ENCODE measurements at places on chromosomes 12 and 14.
A peak's percentile ranks its signal among the peaks of the same experiment; 100 is the strongest.

DNA sequence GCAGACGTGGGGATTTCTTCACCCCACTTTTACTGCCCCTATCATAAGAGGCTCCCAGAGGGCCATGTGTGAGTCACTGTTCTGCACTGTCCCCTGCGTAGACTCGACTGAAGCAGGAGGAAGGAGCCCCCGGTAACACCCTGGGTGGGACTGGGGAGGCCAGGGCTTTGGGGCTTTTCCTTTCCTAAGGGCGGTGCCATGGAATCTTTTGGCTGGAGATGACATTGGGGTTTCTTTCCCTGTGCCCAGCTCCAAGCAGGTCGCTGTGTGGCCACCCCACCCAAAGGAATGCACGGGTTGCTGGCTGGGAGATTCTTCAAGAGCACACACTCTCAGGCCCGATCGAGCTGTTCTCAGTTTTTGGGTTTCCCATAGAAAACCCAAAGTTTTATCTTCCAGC lies 62.3 kb upstream of the RIN3 start:
- DNase-seq = no peak

DNA sequence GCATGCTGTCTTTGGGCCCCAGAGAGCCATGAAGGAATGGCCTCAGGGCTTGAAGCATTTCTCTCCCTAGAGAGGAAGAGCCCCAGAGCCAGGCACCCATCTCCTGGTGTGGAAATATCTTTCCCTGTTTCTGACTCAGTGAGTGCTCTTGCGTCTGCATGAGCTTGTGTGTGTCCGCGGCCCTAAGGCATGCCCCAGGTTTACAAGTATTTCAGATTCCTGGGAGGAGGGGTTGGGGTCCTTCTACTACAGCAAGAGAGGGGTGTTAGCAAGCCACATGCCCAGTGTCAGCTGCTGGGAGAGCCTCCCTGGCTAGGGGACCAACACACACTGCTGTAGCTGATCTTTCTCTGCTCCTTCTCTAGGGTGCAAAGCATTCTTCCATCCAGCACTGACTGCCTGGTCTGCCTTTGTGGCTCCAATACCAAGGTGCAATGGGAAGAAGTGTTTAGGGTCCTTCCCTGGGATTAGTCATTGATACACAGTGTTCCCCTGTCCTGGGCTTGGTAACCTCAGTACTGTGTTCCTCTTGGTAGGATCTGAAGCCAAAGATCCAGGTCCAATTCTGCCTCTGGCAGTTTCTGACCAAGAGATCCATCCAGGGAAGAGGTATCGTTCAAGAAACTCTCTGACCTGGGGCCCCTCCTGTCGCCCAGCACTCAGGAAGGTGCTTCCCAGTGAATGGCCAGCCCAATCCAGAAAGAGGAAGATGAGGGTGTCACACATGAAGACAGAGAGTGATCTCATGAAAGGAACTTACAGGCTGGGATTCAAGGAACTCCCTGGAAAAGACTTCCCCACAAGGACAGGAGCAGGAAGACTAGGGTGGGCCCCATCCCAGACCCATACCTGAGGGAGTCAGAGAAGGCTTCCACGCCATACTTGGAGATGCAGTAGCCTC lies 3.1 kb downstream of the RDH16 start:
- no peak for DNase-seq

DNA sequence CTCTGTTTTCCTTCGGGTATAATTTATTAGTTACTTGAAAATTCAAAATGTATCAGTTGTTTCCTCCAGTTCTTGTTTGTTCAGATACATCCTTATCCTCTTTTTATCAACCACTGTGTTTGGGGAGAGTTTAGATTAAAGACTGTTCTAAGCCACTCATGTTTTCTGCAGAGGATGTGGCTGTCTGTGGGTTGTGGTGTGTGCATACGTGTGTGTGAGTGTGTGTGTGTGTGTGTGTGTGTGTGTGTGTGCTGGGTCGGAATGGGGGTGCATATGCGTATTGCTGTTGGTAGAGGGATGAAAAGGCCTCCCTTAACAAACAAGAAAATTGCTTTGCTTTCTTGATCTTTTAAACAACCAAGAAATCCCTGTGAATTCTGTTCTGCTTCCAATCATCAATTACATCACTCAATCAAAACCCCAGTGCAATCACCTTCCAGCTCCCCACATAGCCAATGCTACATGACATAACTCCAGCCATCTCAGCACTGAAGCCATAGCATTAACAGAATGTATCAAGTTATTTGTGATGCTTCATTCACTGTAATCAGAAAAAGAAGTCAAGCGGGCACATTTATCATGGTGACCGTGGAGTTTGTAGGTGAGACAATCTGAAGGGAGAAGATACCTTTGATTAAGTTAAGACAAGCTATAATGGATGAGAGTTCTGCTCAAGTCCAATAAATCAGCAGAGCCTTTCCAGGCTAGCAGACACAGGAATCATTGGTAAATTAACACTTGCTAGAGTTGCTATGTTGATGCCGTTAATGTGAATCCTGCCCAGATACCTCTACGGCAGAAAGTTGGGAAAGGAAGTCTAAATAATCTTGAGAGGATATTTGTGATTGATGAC lies 131.9 kb downstream of the RMST start:
- no peak for DNase-seq

DNA sequence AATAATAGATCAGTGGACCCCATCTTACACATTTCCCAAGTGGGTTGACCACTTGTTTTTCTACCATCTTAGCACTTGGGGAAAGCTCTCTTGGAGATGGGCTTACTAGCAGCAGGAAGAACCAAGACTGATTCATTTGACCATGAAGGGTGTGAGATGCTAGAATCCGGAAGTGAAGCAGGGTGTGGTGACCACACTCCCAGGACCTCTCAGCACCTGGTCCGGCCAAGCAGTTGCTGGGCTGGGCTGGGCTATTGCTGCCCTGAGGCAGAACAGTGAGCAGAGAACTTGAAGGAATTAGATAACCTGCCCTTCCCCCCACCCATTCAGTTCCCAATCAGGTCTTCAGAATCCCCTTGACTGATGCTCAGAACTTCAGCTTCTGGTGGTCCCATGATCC lies 24.4 kb downstream of the ADCY6 start:
- peak; percentile 62 for DNase-seq

GRCh38 chr14:100573002-100573756 lies 14.0 kb downstream of the BEGAIN start:
- no peak for DNase-seq

DNA sequence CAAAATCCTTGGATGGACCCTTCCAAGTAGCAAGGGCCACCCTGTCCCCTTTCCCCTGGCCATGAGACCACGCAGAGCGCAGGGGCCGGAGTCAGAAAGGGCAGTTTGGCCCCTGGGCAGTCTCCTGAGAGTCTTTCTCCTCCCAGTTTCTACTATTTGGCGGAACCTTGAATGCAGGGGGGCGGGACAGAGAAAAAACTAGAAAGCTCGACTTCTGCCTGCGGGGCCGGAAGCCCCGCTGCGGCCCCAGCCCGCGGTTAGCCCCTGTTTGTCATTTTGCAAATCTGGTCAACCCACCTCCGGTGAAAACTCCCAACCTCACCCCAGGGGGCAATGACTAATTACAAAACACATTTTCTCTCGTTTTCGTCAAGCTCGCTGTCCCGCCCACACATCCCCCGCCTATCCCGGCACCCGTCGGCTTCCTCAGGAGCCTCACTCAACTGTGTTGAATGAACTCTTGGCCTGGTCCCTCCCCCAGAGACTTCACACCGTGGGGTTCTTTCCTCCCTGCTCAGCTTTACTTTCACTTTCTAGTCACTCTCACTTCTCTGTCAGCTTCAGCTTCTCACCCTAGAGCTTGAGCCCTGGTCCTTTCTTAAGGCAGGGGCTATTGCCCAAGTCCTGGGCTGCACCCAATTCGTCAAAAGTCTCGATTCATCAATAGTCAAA lies 66.7 kb downstream of the IRF2BPL start:
- DNase-seq = peak; percentile 92

GRCh38 chr12:85448548-85449139 lies 168.6 kb downstream of the ALX1 start:
- peak; percentile 38 for DNase-seq

- DNase-seq = no peak
Measured at GRCh38 chr12:63445224-63445880, 222.9 kb downstream of the DPY19L2 start.

DNA sequence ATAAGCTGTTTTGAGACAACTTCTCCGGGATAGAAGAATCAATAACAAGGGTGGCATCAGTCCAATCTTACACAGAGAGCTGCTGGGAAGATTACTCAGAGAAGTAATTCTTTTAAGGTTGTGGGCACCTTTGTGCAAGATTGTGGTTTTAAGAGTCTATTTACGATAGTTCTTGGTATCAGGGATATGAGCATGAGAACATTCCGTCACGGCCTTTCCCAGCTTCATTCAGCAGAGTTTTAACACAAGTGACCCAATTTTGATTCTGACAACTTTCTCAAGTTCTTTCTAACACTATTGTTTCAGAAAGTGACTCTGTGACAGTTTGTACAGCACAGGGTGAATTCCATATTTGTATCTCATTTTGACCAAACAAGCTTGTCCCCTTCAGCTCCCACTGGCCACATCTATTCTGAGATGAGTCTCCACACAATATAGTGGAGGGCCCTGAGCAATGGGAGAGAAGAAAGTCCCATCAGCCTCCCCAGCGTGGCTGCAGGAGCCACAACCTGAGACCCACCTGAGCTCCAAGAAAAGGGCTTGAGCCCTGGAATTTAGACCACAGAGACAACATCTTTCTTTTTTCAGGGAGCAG lies 869.2 kb downstream of the TMEM121 start:
- DNase-seq = no peak

- no peak for DNase-seq
Measured at GRCh38 chr12:106863189-106863588, 88.7 kb downstream of the RIC8B start.

DNA sequence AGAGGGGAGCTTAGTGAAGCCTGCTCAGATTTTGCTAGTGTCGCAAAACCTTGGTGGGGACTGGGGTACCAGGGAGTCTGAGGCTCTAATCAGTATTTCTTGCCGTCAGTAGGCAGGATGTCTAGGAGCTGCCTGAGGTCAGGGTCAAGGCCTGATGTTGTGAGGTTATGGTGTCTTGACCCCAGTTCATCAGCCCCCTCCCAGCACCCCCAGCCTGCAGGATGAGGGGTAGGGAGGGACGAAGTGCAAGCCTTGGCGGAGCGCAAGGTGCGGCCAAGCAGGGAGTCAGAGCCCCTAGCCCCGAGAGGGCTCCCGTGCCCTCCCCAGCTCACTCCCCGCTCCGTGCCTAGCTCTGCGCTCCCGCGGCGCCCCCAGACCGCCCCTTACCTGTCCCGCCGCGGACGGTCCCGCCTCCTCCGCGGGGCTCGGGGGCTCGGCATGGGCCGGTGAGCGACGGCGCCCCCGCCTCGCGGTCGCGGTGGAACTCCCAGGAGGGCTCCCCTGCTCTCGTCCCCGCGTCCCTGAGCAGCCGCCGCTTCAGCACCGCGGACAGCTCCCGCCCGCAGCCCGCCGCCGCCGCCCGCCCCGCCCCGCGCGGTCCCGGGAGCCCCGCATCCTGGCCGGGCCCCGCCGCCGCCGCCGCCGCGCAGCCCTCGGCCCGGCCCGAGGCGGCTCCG lies 347 bp downstream of the SYNDIG1L start:
- peak; percentile 34 for DNase-seq

DNA sequence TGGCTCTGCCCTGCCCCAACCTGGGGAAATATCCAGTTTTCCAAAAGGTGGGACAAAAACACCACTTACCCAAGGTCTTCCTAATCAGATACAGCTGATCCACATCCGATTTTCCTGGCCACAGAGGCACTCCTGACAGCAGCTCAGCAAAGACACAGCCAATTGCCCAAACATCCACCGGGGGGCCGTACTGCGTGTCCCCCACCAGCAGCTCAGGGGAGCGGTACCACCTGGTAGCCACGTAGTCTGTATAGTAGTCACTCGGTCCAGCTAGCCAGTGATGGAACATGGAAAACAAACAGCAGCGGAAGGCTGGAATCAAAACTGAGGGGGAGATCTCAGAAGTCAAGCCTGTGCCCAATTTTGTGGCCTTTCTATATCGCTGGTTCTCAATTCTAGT lies 28.8 kb downstream of the DMAC2L start:
- DNase-seq = no peak

DNA sequence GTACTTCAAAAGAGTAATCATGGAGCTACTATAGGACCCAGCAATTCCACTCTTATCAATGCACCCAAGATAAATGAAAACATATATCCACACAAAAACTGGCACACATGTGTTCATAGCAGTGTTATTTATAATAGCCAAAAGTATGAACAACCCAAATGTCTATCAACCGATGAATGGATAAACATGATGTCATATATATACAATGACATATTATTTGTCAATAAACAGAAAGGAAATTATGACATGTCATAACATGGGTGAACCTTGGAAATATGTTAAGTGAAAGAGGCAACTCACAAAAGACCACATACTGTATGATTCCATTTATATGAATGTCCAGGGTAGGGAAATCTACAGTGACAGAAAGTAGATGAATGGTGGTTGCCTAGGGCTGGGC lies 347.1 kb upstream of the DDHD1 start:
- no peak for DNase-seq

DNA sequence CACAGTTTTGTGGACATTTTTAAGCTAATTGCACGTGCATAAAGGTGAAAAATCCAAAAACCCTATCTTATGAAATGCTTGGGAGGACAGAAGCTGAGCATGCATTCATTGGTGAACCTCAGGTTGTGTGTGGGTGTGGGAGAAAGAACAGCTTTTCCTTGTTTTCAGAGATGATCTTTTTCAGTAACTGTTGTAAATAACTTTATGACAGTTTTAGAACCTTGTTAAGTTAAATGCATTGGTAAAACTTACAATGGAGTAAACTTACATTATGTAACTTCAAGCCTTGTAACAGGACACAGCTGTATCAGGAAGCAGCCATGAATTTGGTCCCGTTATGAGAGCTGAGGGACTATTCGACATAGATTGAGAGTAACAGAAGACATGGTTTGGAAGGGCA lies 587.4 kb downstream of the GALC start:
- DNase-seq = no peak

GRCh38 chr12:40993158-40993557 lies 195.0 kb upstream of the PDZRN4 start:
- no peak for DNase-seq

- no peak for DNase-seq
Measured at GRCh38 chr12:58711974-58712373, 208.3 kb downstream of the LRIG3 start.

DNA sequence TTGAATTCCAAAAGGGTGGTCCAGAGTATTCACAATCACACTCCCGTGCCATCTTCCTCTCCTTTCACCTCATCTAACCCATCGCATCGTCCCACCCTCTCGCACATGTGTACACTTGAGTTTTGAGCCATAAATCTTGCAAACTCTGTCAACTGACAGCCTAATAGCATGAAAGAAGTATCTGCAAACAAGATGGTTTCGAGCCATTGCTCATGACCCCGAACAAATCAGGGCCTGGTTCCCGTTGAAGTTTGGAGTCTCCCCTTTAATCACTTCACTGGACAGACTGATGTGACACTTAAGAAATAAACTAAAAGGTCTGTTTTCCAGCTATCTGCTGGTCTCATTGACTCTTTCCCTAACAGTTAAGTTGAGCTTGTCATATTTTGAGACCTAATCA lies 223.6 kb upstream of the SOX5 start:
- no peak for DNase-seq

- peak; percentile 63 for DNase-seq
Measured at GRCh38 chr12:46364777-46365580, 7.6 kb downstream of the SLC38A2 start.

Data from lung microvascular endothelial cell (primary cell).